ENCODE measurements at places on chromosomes 3 and 15.

- no peak for DNase-seq
Measured at GRCh38 chr3:114218006-114218405, 19.4 kb downstream of the ZNF80 start.

- no peak for DNase-seq
Measured at GRCh38 chr3:171317171-171317570, 143.0 kb downstream of the TNIK start.

DNA sequence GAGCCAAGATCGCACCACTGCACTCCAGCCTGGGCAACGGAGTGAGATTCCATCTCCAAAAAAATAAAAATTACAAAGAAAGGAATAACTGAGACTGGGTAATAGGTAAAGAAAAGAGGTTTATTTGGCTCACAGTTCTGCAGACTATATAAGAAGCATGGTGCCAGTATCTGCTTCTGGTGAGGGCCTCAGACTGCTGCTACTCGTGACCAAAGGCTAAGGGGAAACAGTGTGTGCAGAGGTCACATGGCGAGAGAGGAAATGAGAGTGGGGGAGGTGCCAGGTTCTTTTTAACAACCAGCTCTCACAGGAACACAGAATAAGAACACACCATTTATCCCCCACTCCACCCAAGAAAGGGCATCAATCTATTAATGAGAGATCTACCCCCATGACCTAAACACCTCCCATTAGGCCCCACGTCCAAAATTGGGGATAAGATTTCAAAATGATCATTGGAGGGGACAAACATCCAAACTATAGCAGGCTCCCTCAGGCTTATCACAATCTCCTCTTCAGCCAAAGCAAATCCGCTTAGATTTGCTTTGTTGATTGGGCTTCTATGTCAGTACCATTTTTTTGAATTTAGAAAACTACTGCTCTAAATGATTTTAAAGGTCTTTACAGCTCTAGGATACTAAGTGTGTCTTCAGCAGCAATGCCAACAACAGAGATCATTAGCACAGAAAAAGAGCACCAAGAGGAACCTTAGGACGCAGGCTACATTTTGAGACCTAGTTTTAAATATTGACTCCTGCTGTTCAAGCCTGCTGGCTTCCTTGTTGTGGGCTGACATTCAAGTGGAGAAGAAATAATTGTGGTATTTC is 84.2 kb upstream of the TBL1XR1 start:
- no peak for DNase-seq

DNA sequence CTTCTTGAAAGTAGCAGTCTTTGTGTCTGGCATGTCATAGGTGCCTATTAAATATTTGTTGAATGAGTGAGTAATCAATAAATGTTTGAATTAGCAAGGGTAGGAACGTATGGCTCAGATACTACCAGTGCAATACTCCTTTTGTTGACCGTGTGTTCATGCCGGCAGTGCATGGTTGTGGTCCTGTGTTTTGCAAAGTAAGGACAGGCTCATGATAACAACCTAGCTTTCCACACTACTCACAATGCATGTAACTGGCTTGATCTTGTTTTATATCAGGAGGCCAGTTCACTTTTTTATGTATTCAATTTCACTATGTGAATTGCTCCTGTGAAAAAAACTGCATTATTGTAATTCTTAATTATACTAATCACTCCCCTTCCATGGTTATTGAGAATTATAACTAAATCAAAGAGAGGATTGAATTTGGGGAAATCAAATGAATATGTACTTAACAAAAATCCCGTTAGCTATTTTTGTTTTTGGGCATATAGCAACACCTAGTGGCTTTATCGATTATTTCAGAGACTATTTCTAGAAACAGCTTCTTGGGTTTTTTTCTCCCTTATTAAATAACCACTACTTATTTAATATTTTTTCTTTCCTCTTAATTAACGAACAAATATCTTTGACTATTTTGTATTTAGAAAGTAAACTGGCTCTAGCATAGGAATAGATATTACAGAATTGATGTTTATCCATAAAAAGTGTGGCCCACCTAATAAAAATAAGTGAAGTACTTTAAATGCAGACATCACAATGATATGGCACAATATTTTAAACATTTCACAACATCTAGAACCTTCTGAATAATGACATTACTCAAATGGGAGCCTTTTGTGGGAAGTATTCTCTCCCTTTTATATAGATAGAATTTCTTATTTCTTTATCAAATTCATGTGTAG is 218.5 kb downstream of the BBX start:
- no peak for DNase-seq

DNA sequence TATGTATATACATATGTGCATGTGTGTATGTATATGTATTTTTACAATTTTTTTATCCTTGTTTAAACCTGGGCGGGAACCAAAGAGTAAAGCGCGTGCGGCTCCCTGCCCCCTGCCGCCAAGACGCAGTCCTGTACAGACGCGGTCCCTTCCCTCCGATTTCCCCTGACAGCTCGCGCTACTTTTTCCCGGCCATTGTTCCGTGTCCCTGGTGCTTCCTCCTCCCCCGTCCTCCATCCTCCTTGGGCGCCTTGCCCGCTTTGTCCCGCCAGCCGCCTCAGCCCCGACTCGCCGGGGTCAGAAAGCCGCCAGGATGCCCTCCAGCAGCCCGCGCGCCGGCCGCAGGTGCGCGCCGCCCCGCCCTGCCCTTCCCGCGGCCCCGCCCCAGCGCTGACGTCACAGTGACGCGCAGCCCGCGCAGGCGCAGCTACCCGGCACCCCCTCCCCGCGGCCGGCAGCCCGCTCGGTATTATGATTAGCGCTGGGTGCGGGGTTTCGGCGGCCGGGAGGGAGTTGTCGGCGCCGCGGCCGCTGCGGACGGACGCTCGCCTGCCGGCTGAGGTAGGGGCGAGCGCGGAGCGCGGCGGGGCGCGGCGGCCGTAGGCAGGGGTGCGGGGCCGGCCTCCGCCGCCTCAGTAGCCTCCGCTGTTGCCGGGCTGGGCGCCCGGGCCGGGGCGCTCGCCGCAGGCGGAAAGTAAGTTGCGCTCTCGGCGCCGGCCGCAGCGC is at the start of gene SNRK:
Gene SNRK, plus strand, starts transcription at position 426 of the 726 bp plus-strand sequence. CDS start 16,664 bp downstream, outside the sequence.
- DNase-seq, result no peak

GRCh38 chr15:58627701-58628100 is 121.8 kb downstream of the ADAM10 start:
- no peak for DNase-seq

DNA sequence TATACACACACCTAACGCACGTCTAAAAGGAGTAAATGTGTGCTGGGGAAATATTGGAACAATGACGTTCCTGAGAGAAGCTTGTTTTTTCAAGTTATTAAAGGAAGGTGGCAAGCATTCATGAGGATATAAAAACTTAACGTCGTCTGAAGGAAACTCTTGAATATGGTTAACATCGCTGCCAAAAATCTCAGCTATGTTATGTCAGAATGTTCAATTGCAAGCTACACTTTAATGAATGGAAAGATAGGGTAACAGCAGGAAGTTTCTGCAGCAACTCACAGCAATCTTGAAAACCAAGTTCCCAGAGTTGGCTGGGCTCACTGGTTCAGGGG is 54.3 kb upstream of the MEF2A start:
- DNase-seq, result no peak

DNA sequence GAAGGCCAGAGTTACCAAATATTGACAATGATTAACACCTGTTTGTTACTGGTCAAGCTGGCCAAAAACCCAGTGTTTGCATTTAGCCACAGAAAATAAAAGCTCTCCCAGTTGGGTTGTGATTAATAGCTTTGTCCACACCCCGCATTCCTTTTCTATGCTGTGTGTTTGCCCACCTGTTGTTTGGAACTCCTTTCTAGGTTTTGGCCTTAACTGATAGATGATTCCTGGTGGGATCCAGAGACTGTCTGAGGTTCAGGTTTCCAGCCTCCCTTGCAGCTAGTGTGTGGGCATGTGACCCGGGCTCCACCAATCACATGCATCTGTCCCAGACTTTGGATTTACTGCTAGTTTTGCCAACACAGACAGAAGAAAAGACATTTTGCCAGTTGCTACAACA is 83.8 kb downstream of the PTPRG start:
- no peak for DNase-seq

DNA sequence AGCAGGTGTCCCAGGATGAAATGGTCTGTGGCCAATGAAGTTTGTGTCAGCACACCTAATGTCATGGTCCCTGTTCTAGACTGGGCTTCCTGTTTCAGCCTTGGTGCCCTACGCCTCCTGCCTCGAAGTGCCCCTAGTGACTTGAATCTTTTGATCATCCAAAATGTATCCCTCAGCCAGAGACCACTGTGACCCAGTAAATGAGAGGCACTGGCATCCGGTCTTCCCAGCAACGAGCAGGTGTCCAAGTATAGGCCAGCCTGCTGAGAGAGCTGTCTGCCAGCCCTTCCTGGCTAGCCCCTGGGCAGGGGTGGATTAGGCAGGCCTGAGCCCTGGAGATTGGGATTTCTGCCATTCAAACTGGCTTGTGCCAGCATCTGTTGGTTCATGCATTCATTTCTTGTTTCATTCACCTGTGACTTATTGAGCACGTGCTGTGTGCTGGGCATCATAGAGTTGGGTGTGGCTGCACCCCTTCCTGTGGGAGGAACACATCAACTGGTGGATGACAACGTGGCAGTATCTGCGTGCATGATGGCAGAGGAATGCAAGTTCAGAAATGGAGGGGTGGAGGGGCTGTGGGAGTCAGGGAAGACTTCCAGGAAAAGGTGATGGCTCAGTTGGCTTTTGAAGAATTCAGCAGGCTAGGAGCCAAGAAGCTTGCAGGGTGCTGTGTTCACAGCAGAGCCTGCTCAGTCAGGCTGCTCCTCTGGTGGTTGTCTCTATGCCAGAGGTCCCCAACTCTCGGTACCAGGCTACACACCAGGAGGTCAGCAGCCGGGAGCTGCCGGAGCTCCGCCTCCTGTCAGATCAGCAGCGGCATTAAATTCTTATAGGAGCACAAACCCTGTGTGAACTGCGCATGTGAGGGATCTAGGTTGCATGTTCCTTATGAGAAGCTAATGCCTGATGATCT is 21.6 kb downstream of the ESYT3 start:
- no peak for DNase-seq

DNA sequence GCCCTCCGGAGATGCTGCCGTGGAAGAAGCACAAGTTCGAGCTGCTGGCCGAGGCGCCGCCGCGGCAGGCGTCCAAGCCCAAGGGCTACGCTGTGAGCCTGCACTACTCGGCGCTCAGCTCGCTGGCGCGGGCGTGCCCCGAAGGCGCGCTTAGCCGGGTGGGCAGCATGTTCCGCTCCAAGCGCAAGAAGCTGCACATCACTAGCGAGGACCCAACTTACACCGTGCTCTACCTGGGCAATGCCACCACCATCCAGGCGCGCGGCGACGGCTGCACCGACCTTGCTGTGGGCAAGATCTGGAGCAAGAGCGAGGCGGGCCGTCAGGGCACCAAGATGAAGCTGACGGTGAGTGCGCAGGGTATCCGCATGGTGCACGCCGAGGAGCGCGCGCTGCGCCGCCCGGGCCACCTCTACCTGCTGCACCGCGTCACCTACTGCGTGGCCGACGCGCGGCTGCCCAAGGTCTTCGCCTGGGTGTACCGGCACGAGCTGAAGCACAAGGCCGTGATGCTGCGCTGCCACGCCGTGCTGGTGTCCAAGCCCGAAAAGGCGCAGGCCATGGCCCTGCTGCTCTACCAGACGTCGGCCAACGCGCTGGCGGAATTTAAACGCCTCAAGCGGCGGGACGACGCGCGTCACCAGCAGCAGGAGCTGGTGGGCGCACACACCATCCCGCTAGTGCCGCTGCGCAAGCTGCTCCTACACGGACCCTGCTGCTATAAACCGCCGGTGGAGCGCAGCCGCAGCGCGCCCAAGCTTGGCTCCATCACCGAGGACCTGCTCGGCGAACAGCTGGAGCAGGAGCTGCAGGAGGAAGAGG is 1.3 kb downstream of the FAM43A start:
- no peak for DNase-seq

DNA sequence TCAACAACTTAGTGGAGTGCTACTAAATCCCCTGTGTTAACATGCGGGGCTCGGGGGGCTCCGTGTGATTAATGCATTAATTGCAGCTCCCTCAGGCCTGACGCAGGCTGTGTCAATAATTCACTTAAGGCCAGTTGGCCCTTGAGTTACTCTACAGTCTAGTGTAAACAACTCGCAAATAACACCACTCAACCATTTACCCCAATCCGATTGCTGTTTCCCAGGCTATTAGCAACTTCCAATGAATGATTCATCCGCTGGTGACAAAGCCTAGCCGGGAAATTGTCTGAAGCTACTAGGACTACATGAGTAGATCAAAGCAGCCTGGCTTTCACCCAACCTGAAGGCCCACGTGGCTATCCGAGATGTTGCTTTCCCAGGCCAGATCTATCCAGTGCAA is 121.3 kb upstream of the SOX14 start:
- DNase-seq, result no peak

- no peak for DNase-seq
Measured at GRCh38 chr3:123948449-123948848, 12.6 kb downstream of the CCDC14 start.

DNA sequence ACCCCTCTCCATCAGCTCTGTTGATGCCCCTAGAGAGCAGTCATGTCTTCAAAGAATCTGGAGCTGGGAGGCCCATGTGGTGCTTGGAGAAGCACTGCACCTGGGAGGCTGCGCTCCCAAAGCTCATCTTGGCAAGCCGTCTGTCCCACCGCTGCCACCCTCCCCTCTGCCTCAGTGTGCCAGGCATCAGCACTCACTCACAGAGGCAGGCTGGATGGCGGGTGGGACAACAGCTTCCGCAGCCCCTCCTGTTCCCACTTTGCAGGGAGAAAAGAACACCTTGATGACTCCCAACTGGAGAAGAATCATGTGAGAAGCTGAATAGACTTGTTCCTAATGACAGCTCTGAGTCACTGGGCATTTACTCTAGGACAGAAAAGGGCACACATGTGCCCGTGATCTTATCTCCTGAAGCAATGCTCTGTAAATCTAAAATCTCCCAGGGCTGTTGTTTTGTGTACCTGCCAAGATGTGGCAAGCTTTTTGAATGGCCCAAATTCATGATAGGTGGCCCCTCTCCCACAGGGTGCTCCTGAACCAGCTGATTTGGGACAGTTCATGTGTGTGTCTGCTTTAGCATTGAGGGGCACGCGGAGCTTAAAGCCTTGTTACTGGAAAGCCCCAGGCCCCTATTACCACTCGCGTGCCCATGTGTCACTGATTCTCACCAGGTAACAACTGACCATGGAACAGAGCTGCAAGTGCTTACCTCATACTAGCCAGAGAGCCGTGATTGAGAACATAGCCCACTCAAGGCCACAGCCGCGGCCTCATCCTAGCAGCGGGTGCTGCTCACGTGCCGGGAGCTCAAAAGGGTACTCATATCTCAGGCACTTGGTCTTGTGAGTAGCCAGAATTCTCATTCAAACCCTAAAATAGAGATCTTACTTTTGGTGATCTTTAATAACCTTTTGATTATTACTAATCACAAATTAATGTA is 104.4 kb downstream of the DNAJB8 start:
- DNase-seq, result no peak

GRCh38 chr3:192802957-192803899 is 75.9 kb upstream of the FGF12 start:
- no peak for DNase-seq

DNA sequence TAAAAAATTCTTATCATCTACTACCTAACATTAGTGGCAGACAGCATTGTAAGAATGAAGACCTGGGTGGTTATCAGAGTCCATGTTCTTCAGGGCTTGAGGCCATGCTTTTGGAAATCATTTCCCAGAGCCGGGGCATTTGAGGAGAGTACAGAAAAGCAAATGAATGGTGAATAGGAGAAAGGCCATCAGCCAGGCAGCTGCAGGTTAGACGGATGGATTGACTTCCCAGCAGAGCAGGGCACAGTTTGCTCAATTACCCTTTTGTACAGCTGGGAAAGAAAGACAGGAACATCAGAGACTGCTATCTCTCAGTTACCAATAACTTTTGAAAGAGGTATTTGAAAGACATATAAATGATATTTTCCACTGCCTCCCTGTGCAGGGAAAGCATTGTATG is 135.6 kb downstream of the ALCAM start:
- no peak for DNase-seq

- DNase-seq, result no peak
Measured at GRCh38 chr3:142007710-142008399, 131.4 kb downstream of the ATP1B3 start.

Data from NCI-H1436 treated with DMSO at 0.1 percent for 48 hours (cell line).